ENCODE measurements at places on chromosomes 1 and 21.

- DNase-seq, result no peak
Observed at GRCh38 chr1:200869376-200869752, 3.4 kb upstream of the GPR25 start.

GRCh38 chr1:225710804-225711203 is 57.9 kb upstream of the ENAH start:
- no peak for DNase-seq

- DNase-seq, result no peak
Observed at GRCh38 chr1:11283151-11283550, 10.2 kb downstream of the UBIAD1 start.

DNA sequence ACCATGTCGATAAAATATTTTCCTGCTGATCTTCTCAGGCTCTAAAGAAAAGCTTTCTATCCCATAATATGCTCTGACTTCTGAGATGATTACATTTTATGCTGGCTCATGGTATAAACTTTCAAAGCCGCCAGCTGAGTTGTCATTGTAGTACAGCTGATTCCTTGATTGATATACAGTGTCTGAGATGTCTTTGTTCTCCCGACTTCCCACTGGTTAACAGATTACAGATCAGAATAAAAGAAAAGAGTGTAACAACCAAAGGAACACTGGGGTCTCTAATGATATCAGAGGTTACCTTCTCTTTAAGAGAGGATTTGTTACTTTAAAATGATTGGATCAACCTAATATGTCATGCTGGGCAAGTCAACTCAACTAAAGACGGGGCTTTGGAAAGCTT is 485.4 kb upstream of the LRRC7 start:
- DNase-seq, result no peak

- no peak for DNase-seq
Observed at GRCh38 chr1:3474421-3474820, 20.0 kb downstream of the ARHGEF16 start.

DNA sequence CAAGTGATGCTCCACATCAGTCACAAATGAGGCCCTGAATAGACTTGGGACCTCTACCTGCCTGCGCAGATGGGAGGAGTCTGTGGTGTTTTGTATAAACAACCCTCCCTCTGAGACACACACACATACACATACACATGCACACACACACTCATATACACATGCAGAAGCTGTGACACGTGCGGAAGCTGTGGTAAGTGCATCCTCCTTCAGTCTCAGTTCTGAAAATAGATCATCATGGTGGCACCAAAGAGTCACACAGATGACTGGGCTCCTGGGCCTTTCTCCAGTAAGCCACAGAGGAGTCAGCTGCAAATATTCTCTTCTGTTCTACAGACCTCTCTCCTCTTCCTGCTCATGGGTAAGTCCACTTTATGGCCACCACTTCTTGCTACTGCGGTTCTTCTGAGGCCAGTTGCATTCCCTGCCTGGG is at the start of gene LY9:
LY9 (plus strand) TSS at position 224 of the 433 bp plus-strand sequence; CDS start at position 238, 14 bp downstream.
- peak; percentile 59 for DNase-seq

- DNase-seq, result no peak
Observed at GRCh38 chr1:147625362-147625995, 44.8 kb downstream of the ACP6 start.

DNA sequence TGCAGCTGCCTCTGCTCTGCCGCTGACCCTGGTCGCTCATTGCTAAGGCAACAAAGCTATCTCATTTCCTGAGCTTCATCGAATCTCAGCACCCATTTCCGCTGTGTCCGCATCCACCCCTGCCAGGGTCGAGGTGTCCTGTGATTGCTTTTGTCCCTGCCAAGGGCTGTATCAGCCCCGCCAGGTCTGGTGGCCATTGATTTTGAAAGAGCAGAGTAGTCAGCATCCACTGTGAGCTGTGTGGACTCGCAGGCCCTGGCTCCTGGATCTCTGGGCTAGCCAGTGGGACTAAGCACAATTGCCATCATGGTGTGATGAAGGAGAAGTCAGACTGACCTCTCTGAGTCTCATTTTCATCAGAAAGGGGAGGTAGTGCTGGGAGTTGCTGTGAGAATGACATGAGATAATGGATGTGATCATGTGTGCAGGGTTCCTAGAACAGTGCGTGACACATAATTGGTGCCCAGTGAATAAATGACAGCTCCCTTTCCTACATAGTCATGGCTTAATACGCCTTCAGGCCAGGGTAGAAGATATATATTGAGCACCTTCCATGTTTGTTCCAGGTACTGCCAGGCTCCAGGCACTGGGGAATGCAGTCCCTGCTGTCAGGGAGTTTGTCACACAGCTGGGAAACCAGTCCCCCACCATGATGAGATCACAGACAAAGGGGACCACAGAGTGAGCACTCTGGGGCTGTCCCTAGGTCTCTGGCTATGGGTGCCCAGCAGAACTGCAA is 32.1 kb downstream of the NAV1 start:
- DNase-seq, result no peak

- DNase-seq, result no peak
Observed at GRCh38 chr1:201590474-201590873, 51.5 kb downstream of the NAV1 start.

DNA sequence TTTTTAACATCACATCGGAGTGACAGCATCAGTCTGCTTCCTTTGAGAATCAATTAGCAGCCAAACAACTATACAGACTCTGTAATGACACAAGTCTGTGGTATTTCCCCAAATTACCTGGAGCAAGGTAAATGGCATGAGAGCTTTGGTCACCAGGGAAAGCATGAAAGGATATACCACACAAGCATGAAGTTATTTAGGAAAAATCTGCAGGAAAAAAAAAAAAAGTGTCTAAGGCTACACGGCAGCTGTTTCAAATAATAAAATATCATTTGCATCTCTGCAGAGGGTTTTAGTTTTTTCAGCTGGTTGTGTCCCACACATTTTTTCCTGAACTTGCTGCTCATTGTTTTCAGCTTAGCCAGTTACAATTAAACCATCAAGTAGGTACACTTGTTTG is 234.7 kb downstream of the TTLL7 start:
- DNase-seq, result no peak

- no peak for DNase-seq
Observed at GRCh38 chr1:102578804-102579203, 529.5 kb downstream of the COL11A1 start.

- DNase-seq, result peak; percentile 71
Observed at GRCh38 chr1:116168277-116169032, 57.3 kb downstream of the MAB21L3 start.

Data from activated CD4-positive, CD25-positive, alpha-beta regulatory T cell (primary cell).